ENCODE measurements at places on chromosomes 4 and X. TPM values are rescaled to one million over a fixed set of nuclear protein-coding genes. Genes with fewer than 3 reads are reported as not detected.

DNA sequence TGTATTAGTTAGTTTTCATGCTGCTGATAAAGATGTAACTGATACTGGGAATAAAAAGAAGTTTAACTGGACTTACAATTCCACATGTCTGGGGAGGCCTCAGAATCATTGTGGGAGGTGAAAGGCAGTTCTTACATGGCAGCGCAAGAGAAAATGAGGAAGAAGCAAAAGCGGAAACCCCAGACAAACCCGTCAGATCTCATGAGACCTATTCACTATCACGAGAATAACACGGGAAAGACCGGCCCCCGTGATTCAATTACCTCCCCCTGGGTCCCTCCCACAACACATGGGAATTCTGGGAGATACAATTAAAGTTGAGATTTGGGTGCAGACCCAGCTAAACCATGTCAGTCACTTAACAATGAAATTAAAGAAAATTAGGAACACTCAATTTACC lies 499.1 kb downstream of the FSTL5 start:
- no peaks in the 10 kb centered on the region for H3K4me1 ChIP-seq
- no peak overlapping the region for H3K4me3 ChIP-seq
- H3K27ac ChIP-seq = no peak overlapping the region
- no peak for DNase-seq
- no peaks in the 10 kb centered on the region for H3K27me3 ChIP-seq

DNA sequence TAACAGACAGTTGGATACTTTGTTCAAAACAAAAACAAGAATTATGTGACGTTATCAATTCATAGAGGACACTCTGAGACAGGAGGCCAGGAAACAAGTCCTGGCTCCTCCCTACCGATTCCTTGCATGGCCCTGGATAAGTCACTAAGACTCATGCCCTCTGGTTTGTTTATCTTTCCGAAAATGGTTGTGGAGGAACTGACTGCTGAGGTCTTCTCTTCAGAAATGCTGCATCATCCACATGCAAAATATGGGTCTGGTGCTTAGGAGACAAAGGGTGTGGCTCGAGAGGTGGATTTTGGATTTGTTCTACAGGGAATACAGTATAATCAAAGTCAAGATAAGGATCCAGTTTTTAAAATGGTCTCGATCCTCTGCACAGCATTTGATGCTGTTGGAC lies 130.9 kb downstream of the RELL1 start:
- H3K27me3 ChIP-seq = no peaks in the 10 kb centered on the region
- no peak for DNase-seq
- H3K27ac ChIP-seq = no peak overlapping the region
- H3K36me3 ChIP-seq = no peaks in the 10 kb centered on the region
- no peaks in the 10 kb centered on the region for H3K4me1 ChIP-seq
- H3K4me3 ChIP-seq = no peak overlapping the region

GRCh38 chr4:78722320-78722719 lies 53.8 kb upstream of the BMP2K start:
- H3K4me3 ChIP-seq = no peak overlapping the region
- no peaks in the 10 kb centered on the region for H3K27me3 ChIP-seq
- H3K4me1 ChIP-seq = peaks cover 4% of the 10 kb centered on the region
- no peak overlapping the region for H3K27ac ChIP-seq
- no peak for DNase-seq

DNA sequence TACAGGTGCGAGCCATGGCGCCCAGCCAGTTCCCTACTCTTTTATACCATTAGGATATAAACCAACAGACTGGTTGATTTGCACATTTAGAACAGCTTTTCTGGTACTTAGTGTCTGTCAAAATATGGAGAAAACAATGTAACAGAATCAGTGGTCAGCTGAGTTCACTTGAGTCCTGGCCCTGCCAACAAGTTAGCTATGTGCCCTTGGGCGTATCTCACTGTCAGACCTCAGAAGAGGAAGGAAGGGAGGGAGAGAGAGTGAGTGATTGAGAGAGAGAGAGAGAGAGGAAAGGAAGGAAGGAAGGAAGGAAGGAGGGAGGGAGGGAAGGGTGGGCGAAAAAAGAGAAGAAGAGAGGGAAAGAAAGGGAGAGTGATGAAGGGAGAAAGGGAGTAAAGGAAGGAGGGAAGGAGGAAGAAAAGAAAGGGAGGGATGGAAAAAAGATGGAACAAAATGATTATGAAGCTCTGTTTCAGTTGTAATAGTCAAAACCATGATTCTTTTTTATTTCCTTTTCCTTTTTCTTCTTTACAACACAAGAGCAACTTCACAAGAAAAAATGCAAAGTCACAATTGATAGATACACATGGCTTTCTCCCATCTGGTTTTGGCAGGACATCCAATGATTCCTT lies 55.7 kb upstream of the PDGFRA start:
- H3K27ac ChIP-seq = no peak overlapping the region
- H3K27me3 ChIP-seq = no peaks in the 10 kb centered on the region
- DNase-seq = no peak
- no peaks in the 10 kb centered on the region for H3K4me1 ChIP-seq
- no peaks in the 10 kb centered on the region for H3K36me3 ChIP-seq

DNA sequence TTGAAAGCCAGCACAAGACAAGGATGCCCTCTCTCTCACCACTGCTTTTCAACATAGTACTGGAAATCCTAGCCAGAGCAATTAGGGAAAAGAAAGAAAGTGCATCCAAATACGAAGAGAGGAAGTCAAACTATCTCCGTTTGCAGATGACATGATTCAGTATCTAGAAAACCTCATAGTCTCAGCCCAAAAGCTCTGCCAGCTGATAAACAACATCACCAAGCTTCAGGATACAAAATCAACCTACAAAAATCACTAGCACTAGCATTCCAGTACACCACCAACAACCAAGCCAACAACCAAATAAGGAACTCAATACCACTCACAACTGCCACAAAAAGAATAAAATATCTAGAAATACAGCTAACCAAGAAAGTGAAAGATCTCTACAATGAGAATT lies 38.6 kb downstream of the COX7B2 start:
- no peak overlapping the region for H3K4me3 ChIP-seq
- no peak for DNase-seq
- H3K36me3 ChIP-seq = no peaks in the 10 kb centered on the region
- no peaks in the 10 kb centered on the region for H3K27me3 ChIP-seq

- no peak overlapping the region for H3K4me3 ChIP-seq
- H3K27me3 ChIP-seq = no peaks in the 10 kb centered on the region
- peaks cover 8% of the 10 kb centered on the region for H3K36me3 ChIP-seq
- H3K4me1 ChIP-seq = peaks cover 7% of the 10 kb centered on the region
- no peak for DNase-seq
These were observed 118.6 kb downstream of the PTTG2 start for GRCh38 chr4:38078590-38079421.

Gene BRS3
- total RNA-seq = 0.11 TPM

DNA sequence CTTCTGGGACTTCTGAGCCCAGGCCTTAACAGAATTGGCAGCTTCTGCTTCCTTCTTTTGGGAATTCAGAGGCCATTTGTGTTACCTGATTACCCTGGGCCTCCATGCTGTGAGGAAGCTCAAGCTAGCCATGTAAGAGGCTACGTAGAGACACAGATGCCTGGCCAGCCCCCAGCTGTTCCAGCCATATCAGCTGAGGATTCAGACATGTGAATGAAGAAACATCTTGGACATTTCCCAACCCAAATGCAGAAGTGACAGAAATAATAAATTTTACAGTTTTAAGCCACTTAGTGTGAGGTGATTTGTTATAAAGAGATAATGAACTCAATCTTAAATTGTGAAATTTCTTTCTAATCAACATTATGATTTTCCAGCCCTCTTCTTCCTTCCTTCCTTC lies 18.7 kb upstream of the ZNF827 start:
- H3K36me3 ChIP-seq = no peaks in the 10 kb centered on the region
- no peak overlapping the region for H3K27ac ChIP-seq
- H3K27me3 ChIP-seq = no peaks in the 10 kb centered on the region
- no peaks in the 10 kb centered on the region for H3K4me1 ChIP-seq

Measured in spinal cord (tissue), 10 donors.